Cardiac muscle cell (in vitro differentiated cells and primary cell): ENCODE measurements at places on chromosomes 6 and 20.

DNA sequence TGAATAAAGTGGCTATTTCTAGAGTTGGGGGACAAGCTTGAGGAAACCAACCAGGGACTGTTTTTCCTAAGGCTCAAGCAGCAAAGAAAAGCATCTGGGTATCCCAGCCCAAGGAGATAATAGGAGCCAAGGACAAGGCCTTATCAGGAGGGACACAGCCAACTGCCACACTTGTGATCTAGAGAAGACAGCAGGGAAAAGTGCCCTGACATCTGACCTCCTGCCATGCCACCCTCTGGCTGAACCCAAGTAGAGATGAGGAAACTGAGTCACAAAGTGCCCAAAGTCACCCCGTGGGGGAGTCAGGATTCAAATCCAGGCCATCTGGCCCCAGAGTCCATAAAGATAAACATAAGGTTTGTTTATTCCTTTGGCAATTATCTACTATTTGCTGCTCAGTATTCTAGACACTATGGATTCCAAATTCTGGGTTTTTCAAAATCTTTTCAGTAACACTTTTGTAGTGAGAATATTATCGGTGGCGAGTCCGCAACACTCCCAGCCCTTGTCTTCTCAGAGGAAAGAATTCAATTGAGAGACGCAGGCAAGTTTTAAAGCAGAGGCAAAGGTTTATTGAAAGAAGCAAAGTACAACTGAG lies 3.5 kb upstream of the LBP start:
- no peak overlapping the region for H3K27ac ChIP-seq
- H3K4me1 ChIP-seq = peaks cover 9% of the 10 kb centered on the region
- no peaks in the 10 kb centered on the region for H3K27me3 ChIP-seq
- DNase-seq = no peak

DNA sequence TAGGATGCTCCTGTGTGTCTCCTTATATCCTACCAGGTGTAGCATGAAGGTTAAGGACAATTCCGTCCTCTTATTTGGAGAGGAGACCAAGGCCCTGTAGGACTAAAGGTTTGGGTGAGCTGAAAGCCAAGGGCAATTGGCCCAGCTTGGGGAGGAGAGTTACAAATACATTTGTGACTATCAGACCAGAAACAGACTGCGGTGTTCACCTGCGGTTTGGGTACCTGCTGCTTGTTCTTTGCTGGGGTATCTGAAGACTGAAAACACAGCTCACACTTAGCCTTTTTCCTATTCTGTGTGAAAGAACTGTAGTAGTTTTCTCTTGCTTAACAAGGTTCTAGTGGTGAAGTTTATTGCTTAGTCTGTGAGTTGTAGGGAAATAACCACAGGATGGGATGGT lies 55.0 kb downstream of the ESR1 start:
- H3K27me3 ChIP-seq = no peaks in the 10 kb centered on the region
- no peaks in the 10 kb centered on the region for H3K36me3 ChIP-seq
- no peak overlapping the region for H3K4me3 ChIP-seq
- DNase-seq = no peak
- no peak overlapping the region for H3K27ac ChIP-seq

- H3K27ac ChIP-seq = no peak overlapping the region
- H3K36me3 ChIP-seq = no peaks in the 10 kb centered on the region
- H3K4me3 ChIP-seq = no peak overlapping the region
- no peak for DNase-seq
These were observed 61.2 kb downstream of the C6orf52 start for GRCh38 chr6:10633216-10633615.

DNA sequence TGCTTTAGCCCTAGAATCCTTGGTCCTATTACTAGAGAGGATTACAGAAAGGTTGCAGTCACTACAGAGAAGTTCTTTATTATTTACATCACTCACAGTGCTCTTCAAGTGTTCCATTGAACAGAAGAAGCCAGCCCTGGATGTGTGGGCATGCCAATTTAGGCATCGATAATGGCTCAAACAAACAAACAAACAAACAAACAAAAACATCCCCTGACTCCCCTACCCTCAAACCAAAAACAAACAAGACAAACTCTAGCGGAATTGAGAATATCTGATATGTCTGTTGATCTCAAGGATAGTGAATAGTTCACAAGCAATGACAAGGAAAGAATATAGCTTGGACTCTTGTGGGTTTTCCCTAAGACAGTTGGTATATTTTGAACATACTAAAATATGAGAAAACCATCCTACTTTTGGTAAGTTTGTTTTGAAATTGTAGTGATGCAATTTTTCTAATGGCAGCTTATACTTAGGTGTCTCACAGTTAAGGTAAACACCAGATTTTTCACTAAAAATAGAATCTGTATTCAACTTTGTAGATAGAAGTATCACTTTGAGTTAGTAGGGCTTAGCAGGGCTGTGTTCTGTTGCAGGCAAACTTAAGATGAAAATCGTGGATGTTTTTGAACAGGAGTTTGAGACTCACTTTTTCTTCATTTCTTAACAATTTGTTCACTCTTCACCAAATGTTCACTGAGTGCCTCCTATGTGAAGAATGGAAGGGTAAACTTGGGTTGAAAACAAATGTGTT lies 92.8 kb upstream of the FAM184A start:
- peak overlapping the region; percentile 32 for H3K27ac ChIP-seq
- H3K4me1 ChIP-seq = peaks cover 55% of the 10 kb centered on the region
- H3K27me3 ChIP-seq = no peaks in the 10 kb centered on the region
- H3K36me3 ChIP-seq = no peaks in the 10 kb centered on the region
- DNase-seq = no peak
- no peak overlapping the region for H3K4me3 ChIP-seq

GRCh38 chr20:56392881-56393482 lies 537 bp downstream of the CSTF1 start:
- H3K4me3 ChIP-seq = peak overlapping the region; percentile 62
- no peak for DNase-seq
- H3K4me1 ChIP-seq = peaks cover 13% of the 10 kb centered on the region
- peak overlapping the region; percentile 82 for H3K27ac ChIP-seq

DNA sequence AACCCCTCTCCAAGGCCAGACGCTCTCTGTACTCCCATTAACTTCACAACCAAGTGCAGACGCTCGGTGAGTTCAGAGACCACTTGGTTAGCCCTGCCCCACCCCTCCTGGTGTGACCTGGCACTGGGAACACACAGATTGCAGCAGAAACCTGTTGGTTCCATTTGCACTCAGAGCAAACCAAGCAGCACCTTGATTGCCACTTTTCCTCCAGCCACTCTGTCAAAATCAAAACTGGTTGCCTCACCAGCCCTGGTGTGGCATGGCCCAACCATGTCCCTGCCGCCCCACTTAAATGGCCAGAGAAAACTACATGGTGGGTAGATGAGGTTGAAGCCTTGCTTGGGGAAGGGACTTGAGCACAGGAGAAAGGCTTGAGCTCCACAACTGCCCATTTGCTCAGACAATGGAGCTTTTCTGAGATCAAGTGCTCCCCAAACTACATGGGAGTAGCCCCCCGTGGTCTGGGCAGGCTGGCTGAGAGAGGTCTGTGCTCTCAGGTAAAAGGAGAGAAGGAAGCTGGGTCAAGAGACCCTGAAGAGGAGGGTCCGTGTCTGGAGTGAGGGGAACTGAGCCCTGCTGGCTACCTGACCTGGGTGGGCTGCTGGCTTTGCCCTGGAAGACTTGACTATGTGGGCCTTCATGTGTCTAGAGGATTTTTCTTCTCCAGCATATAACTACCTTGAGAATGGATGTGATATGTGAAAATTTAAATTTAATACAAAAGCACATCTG lies 43.4 kb downstream of the PLCG1 start:
- H3K36me3 ChIP-seq = peaks cover 4% of the 10 kb centered on the region
- no peak overlapping the region for H3K4me3 ChIP-seq

- no peaks in the 10 kb centered on the region for H3K27me3 ChIP-seq
- no peak overlapping the region for H3K27ac ChIP-seq
- H3K4me1 ChIP-seq = no peaks in the 10 kb centered on the region
- no peak for DNase-seq
These were observed 22.7 kb upstream of the CCND3 start for GRCh38 chr6:41964201-41964887.

DNA sequence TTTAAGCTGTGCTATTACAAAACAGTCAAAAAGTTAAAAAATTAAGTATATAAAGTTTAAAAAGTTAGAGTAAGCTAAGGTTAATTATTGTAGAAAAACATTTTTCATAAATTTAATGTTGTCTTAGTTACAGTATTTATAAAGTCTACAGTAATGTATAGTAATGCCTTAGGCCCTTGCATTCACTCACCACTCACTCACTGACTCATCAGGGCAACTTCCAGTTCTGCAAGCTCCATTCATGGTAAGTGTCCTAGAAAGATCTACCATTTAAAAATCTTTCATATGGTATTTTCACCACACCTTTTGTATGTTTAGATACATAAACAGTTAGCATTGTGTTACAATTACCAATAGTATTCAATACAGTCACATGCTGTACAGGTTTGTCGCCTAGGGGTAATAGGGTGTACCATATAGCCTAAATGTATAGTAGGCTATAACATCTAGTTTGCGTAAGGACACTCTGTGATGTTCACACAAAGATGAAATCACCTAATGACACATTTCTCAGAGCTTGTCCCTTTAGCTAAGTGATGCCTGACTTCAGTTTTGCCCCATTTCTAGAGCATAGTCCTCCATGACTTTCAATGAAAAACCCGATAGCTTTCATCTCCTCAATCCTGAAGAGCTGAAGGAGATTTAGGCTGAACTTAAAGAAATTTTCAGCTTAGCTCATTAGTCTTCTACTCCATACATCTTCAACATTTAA lies 14.9 kb upstream of the HLA-DRA start:
- H3K4me3 ChIP-seq = no peak overlapping the region
- no peaks in the 10 kb centered on the region for H3K4me1 ChIP-seq
- no peak for DNase-seq
- H3K36me3 ChIP-seq = no peaks in the 10 kb centered on the region
- H3K27ac ChIP-seq = no peak overlapping the region

- H3K27me3 ChIP-seq = no peaks in the 10 kb centered on the region
- H3K27ac ChIP-seq = no peak overlapping the region
- H3K4me1 ChIP-seq = peaks cover 19% of the 10 kb centered on the region
- no peaks in the 10 kb centered on the region for H3K36me3 ChIP-seq
- DNase-seq = no peak
These were observed 57.9 kb downstream of the HIVEP1 start for GRCh38 chr6:12069891-12070529.

GRCh38 chr6:38040254-38040653 lies 220.7 kb downstream of the ZFAND3 start:
- H3K27ac ChIP-seq = no peak overlapping the region
- no peak for DNase-seq
- no peak overlapping the region for H3K4me3 ChIP-seq

GRCh38 chr6:30019819-30020218 lies 41.2 kb upstream of the POLR1H start:
- no peak overlapping the region for H3K27ac ChIP-seq
- no peaks in the 10 kb centered on the region for H3K36me3 ChIP-seq
- DNase-seq = no peak
- no peaks in the 10 kb centered on the region for H3K4me1 ChIP-seq

- H3K4me1 ChIP-seq = peaks cover 9% of the 10 kb centered on the region
- no peaks in the 10 kb centered on the region for H3K36me3 ChIP-seq
- DNase-seq = no peak
- no peak overlapping the region for H3K27ac ChIP-seq
- H3K27me3 ChIP-seq = peaks cover 9% of the 10 kb centered on the region
These were observed 525 bp upstream of the MAK start for GRCh38 chr6:10838794-10839333.

DNA sequence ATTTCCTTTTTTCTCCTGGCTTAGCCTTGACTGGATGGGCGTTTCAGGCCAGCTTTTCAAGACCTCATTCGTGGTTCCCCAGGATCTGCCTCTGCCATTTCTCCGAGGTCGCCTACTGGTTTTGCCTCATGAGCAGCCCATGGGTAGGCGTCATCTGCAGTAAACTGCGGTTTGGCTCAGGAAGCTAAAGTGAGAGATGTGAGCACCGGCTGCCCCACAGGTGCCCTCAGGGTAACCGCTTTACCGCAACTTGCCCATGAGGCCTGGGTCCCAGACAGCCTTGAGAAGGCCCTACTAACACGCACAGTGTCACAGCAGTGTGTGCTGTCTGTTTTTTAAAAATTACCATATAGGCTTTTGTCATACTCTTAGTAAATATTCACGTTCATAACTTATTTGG lies 53.4 kb upstream of the TBXT start:
- no peaks in the 10 kb centered on the region for H3K27me3 ChIP-seq
- H3K4me3 ChIP-seq = no peak overlapping the region
- no peaks in the 10 kb centered on the region for H3K36me3 ChIP-seq
- no peaks in the 10 kb centered on the region for H3K4me1 ChIP-seq
- no peak overlapping the region for H3K27ac ChIP-seq
- no peak for DNase-seq

- no peak overlapping the region for H3K4me3 ChIP-seq
- no peak for DNase-seq
- H3K36me3 ChIP-seq = no peaks in the 10 kb centered on the region
- no peaks in the 10 kb centered on the region for H3K4me1 ChIP-seq
These were observed 82.5 kb downstream of the PREX1 start for GRCh38 chr20:48745330-48745729.

DNA sequence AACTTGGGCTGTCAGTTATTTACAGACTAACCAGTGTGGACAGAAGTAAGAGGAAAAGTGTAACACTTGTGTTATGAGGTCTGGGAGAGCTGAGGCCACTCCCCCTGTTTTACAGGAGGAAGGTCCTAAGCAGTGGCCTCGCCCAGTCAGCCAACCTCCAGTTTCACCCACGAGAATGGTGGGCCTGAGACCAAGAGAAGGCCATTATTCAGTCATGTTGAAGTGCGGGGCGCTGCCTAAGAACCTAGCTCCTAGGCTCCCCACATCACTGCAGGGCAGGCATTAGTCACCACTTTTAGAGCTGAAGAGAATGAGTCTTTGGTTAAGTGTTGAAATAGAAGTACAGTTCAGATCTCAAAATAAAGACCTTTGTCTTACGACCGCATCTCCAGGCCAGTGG lies 27.9 kb downstream of the CDYL start:
- no peaks in the 10 kb centered on the region for H3K27me3 ChIP-seq
- no peak overlapping the region for H3K27ac ChIP-seq
- H3K36me3 ChIP-seq = no peaks in the 10 kb centered on the region
- no peak overlapping the region for H3K4me3 ChIP-seq
- H3K4me1 ChIP-seq = peaks cover 18% of the 10 kb centered on the region

DNA sequence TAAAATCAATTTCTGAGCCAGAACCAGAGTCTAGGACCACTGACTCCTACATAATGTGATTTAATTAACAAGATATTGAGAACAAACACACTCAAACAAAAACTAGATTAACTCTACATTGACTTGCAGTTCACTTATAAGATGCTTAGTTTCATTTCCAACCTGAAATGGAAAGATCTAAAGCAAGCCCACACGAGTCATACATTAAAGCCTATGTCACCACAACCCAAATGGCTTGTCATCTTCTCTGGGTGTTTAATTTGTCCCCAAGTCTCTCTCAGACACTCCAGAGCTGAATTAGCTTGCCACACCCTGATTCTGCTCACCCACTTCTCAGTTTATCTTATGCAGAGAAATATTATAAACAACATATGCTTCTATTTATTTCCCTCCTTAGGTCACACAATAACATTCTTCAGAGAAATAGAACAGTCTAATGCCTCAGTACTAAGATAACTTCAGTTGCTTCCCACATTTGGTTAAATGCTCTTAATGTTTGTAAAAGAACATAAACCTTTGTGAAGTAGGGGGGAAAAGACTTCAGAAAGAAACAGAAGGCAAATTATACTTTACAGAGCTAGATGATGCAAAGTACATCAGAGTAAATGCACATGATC lies 8.8 kb upstream of the FBXO30 start:
- H3K27me3 ChIP-seq = no peaks in the 10 kb centered on the region
- H3K4me1 ChIP-seq = no peaks in the 10 kb centered on the region
- H3K36me3 ChIP-seq = no peaks in the 10 kb centered on the region
- no peak for DNase-seq
- no peak overlapping the region for H3K4me3 ChIP-seq

GRCh38 chr6:87806635-87807034 lies 104.6 kb upstream of the AKIRIN2 start:
- no peak for DNase-seq
- H3K27ac ChIP-seq = no peak overlapping the region
- H3K36me3 ChIP-seq = no peaks in the 10 kb centered on the region
- no peak overlapping the region for H3K4me3 ChIP-seq
- H3K27me3 ChIP-seq = no peaks in the 10 kb centered on the region
